ENCODE measurements at places on chromosomes 11 and 22.
A peak's percentile ranks its signal among the peaks of the same experiment; 100 is the strongest.

DNA sequence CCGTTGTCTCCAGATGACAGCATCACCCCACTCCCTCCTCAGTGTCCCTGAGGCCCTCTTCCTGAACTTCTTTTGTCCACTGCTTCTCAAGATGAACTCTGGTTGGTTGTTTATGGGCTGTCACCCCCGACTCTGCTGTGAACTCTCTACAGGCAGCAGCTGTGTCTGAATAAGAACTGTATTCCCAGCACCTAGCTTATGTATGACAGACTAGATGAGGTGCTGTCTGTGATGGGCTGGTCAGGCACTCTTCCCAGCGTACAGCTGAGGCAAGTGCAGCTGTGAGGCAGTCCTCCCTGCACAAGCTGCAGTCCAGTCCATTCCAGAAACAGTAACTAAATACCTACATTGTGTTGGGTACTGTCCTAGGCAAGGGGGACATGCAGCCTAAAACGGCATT, 111.4 kb upstream of the PITPNB start:
- no peak for DNase-seq

GRCh38 chr11:58580311-58580710, 1.4 kb downstream of the ZFP91 start:
- DNase-seq, result no peak

DNA sequence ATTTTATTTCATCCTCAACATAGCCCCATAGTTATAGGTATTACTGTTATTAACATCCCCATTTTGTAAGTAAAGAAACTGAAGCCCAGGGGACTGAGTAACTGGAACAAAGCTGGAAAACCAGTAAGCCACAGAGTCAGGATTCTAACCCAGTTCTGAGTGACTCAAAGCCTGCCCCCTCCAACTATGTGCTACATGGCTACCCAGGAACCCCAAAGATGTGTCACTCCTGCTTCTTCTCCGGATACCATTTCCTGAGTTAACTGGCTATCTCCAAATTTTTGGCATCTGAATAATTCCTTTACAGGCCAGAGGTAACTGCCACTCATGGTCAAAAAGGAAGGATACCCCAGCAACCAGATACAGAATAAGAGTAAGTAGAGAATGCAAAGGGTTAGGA, 43.6 kb downstream of the TENM4 start:
- DNase-seq, result no peak

DNA sequence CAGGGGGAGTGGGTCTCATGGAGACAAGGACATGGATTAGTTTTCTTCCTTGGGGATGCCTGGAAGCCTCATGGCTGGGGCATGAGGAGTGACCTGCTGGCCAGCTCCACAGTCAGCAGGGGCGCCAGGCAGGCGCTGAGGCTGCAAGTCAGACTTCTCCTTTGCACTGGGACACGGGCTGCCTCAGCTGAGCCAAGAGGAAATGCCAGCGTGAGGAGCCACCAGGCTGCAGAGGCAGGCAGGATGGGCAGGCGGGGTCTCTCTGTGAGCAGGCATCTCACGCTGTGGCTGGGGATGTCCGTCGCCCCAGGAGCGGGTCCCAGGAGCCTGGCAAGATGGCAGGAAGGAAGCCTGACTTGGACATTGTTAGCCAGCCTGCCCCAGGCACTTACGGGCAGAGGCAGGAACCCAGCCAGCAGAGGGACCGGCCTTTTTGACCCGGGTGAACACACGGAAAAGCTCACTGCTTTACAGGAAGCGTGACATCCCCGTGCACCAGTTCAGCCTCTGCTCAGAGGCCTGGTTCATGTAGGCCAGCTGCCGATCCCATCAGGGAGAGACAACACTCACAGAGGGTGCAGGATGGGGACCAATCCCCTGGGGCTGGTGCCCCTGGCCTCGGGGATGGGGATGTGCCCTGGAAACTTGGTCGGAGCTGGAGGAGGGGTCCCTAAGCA, 10.2 kb downstream of the GNB1L start:
- DNase-seq, result peak; percentile 58

DNA sequence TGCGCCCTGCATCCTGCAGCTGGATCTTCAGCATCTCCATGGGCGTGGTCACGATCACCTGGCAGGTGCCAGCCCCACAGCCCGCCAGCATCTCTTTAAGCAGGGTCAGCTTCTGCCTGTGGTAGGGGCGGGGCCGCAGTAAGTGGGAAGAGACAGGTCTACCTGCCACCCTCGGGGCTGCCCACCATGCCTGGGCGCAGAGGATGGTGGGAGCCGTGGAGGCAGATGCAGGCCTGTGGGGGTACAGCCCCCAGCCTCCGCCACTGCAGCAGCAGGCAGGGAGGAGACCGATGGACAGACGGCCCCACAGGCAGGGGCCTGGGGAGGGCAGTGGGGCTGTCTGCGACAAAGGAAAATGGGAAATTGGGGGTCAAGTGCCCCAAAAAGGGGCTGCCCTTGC, 3.0 kb upstream of the CEND1 start:
- no peak for DNase-seq

GRCh38 chr11:76560219-76560618, 110.3 kb downstream of the LRRC32 start:
- peak; percentile 42 for DNase-seq

- peak; percentile 50 for DNase-seq
Observed at GRCh38 chr11:65663639-65664200, 1.0 kb upstream of the RELA start.

GRCh38 chr11:79290761-79291160, 150.1 kb downstream of the TENM4 start:
- DNase-seq, result no peak

DNA sequence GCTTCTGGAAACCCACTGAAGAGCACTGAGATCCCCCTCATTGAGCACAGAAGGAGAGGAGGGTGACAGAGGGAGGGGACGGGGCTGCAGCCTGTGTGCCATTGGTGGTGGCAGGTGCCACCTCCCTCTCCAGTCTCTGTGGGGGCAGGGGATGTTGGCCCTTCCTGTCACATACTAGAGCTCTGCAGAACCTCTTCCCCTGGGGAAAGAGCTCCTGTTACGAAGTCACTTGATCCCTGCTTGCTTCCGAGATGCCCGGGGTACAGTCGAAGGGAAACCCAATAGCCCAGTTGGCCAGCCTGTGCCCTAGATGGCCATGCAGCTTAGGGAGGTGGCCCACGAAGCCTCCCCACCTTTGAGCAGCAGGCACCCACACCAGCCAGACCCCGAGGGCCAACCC, 29.4 kb downstream of the DAGLA start:
- no peak for DNase-seq

DNA sequence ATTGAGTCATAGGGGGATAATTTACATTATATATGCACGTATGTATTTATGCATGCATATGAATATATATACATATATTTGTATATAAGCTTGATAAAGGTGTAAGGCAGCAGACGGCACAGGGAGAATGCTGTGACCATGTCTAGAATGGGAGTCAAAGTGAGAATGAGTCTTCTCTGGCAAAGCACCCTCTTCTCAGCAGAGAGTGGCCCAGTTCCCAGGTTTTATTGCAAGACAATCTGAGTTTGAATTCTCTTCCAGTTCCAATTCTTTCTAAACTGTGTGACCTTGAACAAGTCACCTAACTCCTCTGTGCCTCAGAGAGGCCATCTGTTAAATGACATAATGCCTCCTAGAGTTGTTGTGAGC, 13.8 kb downstream of the EHF start:
- DNase-seq, result no peak

- no peak for DNase-seq
Observed at GRCh38 chr22:20636075-20636812, 128.8 kb downstream of the MED15 start.

DNA sequence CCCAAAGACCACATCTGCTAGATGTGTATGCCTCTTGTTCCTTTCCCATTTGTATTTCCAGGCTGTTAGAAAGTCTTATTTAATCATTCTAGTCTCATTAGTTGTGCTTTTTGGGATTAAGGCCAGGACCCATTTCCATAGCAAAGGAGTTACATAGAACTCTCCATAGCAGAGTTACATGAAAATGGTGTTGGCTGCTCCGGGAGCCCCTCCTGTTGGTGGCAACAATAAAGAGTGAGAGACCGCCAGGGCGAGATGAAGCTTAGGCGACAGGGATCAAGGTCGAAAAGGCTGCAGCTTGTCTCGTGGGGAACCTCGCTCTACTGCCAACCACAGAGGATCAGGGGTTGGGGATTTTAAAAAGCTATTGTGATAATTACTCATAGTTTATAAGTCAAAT, 58.3 kb downstream of the GRIK4 start:
- no peak for DNase-seq

GRCh38 chr11:84902445-84902844, 724.7 kb downstream of the DLG2 start:
- no peak for DNase-seq

DNA sequence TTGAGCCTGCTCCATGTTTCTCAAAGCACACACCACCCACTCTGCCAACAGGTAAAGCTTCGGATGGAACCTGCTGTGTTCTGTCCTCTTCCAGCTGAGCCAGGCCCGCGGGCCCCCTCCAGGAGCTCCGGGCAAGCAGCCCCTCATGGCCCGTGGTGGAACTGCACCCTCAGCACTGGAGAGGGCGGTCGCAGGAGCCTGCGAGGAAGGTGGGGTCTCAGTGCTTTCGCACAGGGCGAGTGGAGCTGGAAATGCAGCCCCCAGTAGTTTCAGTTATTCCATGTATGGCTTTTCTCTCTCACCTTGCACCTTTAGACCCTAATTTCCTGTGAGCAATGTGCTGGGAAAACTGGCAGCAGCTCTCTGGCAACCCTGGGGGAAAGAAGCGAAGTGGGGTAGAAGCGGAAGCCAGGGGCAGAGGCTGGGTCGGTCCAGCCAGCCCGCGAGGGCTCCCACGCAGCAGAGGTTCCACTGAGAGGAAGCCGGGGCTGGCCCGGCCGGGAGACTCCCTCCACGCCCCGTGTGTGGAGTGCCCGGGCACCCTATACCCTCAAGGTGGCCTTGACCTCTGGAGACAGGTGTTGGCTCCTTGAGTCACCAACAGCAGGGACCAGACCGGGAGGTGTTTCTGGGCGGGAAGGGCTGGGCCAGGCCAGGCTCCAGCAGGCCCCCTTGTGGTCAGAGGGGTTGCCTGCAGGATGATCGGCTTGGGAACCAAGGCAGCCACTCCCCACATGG, 119.9 kb upstream of the TMEM45B start:
- peak; percentile 62 for DNase-seq

DNA sequence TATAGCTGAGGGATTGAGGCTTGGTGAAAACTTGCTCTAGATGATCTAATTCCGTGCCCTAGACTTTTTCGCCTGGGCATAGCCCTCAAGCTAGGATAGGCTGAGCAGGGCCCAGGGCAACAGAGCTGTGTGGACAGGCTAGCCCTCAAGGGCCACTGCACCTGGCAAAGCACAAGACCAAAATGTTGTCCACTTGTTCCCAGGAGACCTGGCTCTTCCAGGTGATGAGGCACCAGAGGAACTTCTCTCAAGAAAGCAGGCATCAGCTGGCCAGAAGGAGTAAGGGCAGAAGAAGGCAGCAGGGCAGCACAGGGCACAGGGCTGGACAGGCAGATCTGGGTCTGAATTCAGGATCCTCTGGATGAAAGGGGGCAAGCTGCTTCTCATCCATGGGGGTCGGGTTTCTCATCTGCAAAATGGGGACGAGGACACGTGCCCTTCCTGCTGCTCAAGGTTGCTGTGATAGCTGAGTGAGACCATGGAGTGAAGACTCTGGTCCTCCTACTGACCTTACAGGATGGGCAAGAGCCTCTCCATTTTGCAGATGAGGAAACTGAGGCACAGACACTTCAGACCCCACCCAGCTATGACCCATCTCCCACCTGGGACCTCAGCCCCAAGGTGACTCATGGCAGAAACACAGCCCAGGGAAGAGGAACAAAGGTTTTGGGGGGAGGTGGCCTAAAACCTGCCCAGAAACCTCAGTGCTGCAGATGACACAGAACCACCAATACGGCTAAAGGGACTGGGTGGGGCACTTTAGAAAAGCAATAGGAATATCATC, 42.2 kb upstream of the PRDM11 start:
- no peak for DNase-seq

DNA sequence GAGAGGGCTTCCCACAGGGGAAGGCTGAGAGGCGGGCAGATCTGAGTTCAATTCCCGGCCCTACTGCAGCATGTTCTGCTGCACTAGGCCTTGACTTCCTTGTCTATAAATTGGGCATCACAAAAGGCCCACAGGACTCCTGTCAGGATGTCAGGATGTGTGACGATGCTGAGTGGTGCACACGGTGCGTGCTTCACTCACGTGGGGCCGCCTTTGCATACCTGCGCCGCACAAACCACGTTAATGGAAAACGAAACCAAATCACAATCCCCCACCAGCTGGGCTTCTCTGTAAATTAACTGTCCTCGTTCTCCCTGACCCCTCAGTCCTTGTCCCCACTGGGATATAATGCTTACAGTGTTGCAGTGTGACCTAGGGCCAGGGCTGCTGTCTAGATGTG, 32.3 kb upstream of the TSPAN18 start:
- no peak for DNase-seq

GRCh38 chr11:90757849-90758494, 535.1 kb upstream of the CHORDC1 start:
- DNase-seq, result no peak

Measured in MCF 10A (cell line).